Tibial artery (tissue), 4 donors: ENCODE measurements at places on chromosomes 2 and 18.

DNA sequence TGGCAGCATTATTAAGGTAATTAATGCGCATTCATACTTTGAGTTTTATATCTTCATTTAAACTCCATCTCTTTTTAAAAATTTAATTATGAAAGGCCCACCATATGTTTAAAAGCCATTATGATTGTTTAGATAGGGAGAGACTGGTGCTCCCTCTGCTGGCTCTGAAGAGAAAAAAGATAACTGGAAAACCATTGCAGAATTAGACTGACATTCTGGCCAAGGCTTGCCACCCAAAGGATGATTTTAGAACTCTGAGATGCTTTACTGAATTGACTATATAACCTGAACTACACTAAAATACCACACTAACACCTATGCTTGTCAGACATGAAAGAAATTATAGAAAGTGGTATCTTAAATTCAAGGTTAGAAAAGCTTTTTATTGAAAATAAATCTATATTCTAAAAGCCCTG lies 127.6 kb upstream of the SPOPL start:
- no peak for DNase-seq

GRCh38 chr2:38665854-38666555 lies at the start of gene GALM:
Gene GALM (plus strand): TSS chr2:38666114. CDS start chr2:38666162, 48 bp downstream.
- DNase-seq = peak; percentile 96

DNA sequence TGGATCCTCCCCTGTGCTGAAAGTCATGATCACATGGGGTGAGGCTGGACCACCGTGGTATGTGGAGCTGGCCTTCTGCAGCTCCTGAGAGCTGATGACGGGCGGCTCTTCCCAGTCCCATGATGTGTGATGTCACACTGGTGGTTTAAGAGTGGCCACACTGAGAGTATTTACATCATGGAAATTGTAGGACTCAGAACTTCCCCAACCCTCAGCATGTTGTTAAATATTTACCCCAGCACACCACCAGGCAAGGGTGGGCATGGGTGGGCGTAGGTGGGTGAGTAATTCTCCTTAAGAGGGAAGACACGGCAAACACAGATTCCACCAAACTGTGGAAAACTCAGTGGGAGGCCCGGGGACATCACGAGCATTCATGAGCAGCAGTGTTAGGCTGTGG lies 106.8 kb downstream of the ALPK2 start:
- no peak for DNase-seq

DNA sequence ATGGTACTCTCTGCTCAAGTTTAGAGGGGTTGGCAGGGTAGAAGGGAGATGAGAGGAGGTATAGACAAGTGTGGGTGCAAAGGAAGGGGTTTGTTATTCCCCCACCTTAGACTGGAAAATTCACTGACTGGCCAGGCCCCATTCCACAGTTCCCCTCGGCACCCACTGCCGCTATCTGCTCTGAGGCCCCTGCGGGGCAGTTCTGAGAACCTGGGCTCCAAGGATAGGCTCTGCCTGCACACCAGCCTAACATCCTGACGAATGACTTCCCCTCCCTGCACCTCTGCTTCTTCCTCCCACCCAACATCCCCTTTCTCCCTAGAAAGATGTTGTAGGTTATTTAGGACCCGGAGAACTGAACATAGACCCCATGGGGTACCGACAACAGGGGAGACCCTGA lies 303.9 kb upstream of the HDAC4 start:
- DNase-seq = peak; percentile 27

- no peak for DNase-seq
These were observed 8.8 kb upstream of the SLC35F5 start for GRCh38 chr2:113765276-113765675.

- no peak for DNase-seq
These were observed 267.4 kb upstream of the NT5C1B start for GRCh38 chr2:18856765-18857164.

- DNase-seq = no peak
These were observed 83.0 kb upstream of the MBOAT2 start for GRCh38 chr2:9086465-9086864.

DNA sequence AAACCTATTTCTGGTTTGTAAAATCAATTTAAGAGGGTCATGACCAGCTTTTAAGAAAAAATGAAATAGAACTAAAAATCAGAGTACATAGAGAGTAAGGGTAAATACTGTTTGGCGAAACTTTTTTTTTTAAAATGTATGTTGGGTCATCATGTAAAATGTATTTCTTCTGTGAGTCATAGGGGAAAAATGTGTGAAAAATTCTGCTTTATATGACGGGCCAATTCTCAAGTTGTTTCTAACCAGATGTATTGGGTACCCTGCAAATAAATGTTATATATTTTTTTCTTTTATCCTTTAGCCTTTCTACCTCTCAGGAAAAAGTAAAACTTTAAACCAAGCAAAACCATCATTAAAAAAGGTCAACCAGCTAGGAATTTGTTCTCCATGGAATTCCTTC lies 13.9 kb downstream of the AFTPH start:
- DNase-seq = no peak

GRCh38 chr18:11163665-11164064 lies 14.3 kb upstream of the PIEZO2 start:
- DNase-seq = no peak

DNA sequence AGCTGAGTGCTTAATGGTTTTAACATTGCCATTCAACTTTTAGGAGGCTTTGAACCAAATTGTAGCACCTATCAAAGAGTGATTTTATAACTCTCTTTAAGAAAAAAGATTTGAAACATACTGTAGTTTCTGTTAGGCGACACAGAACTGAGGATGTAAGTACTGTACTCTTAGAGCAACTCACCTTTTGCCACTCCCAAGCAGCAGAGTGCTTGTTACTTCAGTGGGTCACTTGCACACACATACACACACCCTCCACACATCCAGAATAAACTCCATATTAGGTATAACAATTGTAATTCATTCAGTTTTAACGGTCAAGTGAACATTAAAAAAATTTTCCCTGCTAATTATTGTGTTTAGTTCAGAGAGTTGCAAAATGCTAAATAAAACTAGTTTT lies 118.3 kb downstream of the CAMKMT start:
- no peak for DNase-seq

GRCh38 chr2:11492720-11493119 lies 26.8 kb upstream of the E2F6 start:
- DNase-seq = no peak

DNA sequence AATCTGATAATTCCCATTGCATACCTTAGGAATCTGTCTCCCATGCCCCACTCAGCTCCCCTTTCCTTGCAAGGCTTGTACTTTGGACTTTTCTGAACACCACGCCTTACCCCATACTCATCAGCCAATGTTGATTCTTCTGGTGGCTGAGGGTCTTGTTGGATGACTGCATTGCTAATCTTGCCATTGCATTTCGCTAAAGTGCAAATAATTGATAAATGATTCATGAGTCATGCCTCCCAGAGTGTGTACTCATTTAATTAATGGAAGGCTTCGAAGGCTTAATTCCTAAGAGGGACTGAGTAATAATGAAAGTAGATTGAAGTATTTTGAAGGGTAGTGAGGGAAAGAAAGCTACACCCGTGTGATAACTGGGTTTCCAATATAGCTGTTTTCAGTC lies 28.0 kb upstream of the PPP1R1C start:
- no peak for DNase-seq

DNA sequence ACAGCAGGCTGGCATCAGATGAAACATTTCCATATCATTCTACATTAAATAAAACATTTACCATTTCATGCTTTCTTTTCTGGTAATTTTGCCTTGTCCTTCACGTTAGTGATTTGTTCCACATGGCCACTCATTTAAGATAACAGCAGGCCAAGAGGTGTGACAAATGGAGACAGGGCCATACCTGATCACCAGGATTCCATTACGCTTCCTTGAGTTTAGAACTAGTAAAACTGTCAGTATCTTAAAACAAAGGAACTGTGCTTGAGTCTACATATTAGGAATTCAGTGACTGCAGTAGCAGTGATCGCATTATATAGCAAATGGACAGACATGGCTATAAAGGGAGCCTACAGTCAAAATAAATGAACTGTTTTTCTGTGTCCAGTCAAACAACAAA lies 155.1 kb upstream of the FSHR start:
- no peak for DNase-seq

DNA sequence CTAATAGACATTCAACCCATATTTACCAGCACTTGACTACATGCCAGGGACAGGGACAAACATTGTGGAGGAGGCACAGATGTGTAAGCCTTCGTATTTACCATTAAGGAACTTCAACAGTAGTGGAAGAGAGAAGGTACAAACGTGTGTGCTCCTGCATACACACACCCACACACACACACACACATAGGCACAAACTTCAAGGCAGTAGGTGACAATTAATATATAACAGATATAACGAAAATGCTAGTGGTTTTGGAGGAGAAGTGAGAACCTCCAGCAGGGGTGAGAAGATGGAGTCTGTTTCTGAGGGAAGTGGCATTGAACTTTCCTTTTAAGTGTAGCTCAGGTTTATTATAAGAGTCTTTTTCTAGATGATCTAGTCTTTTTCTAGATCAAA lies 231.1 kb downstream of the SETBP1 start:
- DNase-seq = no peak

DNA sequence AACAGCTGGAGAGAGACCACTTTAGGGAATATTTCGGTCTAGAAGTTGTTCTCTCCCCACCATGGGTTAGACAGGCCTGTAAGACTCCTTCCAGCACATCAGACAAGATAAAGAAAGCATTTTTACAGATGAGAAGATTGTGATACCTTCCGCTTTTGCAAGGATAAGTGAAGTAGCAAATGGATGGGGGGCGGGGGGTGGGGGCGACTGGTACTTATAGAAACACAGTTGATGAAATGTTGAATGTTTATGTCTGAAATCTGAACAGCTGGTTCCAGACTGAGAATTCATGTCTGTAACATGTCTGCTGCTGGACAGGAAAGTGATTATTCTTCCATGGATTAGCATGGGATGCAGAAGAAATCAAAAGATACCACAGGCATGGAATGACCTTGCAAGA lies 90.5 kb upstream of the FN1 start:
- no peak for DNase-seq

GRCh38 chr2:38619458-38620164 lies 16.9 kb upstream of the HNRNPLL start:
- no peak for DNase-seq

GRCh38 chr18:39746201-39746600 lies 2180.6 kb upstream of the CELF4 start:
- no peak for DNase-seq

GRCh38 chr2:203909974-203910373 lies 26.6 kb upstream of the ICOS start:
- no peak for DNase-seq

DNA sequence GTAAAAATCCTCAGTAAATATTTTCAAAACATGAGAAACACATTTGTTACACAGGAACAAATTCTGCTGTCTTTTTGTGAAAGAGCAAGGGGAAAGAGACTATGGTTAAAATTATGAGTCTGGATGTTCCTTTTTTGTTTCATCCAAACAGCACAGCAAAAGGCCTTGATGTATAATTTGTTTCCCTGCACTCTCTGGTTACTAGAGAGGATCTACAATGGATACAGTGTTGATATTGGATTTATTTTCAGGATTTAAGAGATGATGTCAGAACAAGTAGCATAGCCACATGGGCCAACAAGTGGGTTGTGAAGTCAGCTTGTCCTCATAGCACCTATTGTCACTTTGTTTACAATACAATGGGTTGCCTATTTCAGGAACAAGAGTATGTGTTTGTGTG lies 11.3 kb upstream of the ERBB4 start:
- no peak for DNase-seq

GRCh38 chr2:182259629-182260150 lies 167.1 kb downstream of the PDE1A start:
- DNase-seq = no peak

DNA sequence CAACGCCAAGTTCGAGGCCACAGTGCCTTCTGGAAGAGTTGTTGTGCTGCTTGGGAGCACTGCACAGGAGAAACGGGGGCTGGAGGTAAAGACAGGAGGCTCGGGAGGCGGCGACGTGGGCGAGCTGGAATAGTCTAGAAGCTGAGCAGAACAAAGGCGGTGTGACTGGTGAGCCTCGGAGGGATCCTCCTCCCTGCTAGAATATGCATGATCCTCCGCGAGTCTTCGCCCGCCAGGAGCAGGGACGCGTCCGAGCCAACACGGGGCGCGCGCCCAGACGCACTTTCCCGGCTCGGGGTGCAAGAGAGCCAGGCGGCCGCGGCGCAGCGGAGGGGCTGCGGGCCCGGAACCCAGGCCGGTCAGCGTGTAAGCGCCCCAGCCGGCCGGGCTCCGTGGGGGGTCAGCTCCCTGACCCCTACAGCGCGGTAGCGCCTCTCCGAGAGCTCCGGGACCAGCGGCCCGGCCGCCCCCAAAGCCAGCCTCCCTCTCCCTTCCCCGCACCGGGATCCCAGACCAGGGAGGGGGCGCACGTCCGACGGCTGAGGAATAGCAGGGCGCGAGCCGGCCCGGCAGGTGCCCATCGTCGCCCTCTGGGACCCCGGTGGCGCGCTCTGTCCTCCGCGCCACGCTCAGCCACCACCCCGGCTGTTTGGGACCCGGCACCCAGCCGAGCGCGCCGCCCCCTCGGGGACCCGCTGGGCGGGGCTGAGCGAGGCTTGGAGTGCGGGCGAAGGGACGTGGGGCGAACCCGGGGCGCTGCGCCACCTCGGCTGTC lies 62.5 kb downstream of the GNAL start:
- DNase-seq = no peak

- no peak for DNase-seq
These were observed 44.7 kb downstream of the MRPS5 start for GRCh38 chr2:95076705-95077529.

- DNase-seq = no peak
These were observed 121.8 kb downstream of the GLI2 start for GRCh38 chr2:120857422-120857821.

DNA sequence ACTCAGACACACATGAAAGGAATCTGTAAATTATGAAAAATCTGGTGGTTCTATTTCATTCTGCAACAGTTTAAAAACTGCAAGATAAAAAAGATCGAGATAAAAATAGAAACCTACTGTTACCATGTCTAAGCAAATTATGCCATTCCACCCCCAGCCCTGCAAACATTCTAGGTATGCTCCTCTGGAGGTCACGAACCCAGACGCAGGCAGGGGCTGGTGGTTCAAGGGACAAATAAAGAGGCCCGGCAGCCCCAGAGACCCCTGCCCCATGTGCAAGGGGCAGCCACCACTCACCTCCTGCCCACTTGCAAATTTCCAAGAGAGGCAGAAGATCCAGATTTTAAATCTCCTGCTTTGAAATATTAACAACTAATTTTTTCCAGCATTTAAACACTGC lies 210.5 kb downstream of the ANAPC1 start:
- no peak for DNase-seq

- no peak for DNase-seq
These were observed 53.7 kb downstream of the ZBTB7C start for GRCh38 chr18:48355276-48356115.
